ENCODE measurements at places on chromosomes 3 and 15. TPM values are rescaled to one million over a fixed set of nuclear protein-coding genes. Genes with fewer than 3 reads are reported as not detected.

SI gene
- total RNA-seq = not detected

MYRIP gene
- 0.07 TPM for total RNA-seq

WDR72 gene
- 6.1 TPM for total RNA-seq

GRCh38 chr3:192931825-192932224, 14.2 kb upstream of the MB21D2 start:
- no peak for DNase-seq

DNA sequence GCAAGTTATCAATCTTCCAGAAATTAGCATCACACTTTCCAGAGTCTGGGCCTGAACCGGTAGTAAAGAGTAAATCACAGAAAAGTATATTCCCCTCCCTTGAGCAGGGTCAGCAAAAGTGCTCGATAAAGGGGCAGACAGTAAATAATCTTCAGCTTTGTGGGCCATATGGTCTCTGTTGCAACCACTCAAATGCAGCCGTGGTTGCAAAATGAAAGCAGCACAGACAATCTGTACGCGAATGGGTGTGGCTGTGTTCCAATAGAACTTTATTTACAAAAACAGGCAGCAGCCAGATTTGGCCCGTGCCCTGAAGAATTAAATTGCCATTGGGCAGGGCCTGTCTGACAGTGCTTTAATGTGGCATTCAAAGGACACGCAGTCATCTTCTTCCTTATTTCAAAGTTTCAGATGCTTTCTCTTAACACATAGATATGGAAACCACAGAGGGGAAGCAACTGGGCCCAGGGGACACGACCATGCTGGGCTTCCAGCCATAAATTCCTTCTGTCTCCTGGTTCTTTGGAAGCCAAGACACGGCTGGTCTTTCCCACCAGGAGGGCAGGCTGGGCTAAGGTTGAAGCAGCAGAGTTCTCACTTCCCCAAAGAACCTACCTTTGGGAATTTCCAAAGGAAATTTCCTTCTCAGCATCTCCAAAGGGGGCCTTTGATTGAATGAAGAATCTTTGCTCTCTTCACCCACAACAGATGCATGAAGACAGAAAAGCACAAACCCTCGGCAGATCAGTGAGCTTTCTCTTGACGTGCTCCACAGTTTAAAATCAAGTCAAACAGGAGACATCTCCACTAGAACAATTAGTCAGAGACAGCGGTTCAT, 489.8 kb upstream of the PROK2 start:
- no peak for DNase-seq

Measured in Caki2 (cell line).